ENCODE measurements at places on chromosomes 2 and 18.

DNA sequence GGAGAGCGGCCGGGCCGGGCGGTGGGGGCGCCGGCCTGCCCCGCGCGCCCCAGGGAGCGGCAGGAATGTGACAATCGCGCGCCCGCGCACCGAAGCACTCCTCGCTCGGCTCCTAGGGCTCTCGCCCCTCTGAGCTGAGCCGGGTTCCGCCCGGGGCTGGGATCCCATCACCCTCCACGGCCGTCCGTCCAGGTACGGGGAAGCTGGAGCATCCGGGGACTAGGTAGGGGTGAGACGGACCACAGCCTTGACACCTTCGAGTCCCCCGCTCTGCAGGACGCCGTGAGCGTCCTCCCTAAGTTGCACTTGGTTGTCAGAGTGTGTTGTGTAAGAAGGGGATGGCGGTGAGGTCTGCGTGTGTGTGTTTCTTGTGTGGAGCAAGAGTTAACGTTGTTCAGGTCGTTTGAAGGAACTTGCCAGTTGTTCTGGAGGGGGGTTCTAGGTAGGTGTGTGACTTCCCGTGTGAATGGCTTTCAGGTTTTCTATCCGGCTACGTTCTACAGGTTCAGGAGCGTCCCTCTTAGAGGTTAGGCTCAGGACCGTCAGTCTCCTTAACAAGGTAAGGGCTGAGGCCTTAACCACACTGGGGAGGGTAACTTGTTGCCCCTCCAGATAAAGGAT lies 393 bp downstream of the IL1R1 start:
- no peak for DNase-seq

GRCh38 chr2:4265936-4266335 lies 562.6 kb downstream of the DCDC2C start:
- no peak for DNase-seq

DNA sequence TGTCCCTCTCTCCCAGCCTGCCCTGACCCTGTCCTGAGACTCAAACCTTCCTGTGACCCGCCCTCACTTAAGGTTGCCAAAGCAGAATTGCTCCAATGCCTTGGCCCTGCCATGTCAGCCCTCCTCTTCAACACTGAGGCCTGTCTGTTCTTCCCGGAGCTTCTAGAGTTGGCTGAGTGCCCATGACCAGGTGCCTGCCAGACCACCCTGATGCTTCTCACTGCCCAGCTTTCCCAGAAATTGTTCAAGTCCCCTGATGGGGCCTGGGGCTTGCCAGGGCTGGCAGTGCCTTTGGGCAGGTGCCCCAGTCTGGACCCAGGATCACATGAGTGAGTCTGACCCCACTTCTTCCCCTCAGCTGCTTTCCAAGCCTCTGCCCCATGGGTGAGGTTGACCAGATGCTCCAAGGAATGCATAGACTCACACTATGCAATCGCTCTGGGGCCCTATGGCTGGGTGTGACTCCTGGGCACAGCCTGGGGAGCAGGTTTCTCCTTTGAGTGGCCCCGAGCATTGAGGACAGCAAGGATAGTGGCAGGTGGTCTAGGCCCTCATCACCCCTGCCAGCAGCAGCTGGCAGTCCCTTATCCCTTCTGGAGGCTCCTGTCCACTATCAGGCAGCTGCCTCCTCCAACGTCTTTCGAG lies 3.1 kb upstream of the INPP5D start:
- DNase-seq = no peak

DNA sequence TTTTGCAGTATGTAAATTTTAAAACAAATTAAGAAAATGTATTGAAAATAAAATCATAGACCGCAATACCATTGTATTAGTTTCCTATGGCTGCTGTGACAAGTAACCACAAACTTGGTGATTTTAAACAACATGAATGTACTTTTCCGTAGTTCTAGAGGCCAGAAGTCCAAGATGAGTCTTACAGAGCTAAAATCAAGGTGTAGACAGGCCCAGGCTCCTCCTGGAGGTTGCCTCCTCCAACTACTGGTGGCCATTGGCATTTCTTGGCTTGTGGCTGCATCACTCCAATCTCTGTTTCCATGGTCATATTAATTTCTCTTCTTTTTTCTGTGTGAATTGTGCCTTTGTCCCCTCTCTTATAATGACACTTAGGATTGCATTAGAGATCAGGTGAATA lies 59.2 kb upstream of the ETAA1 start:
- no peak for DNase-seq

- DNase-seq = no peak
Observed at GRCh38 chr2:165562233-165562632, 92.7 kb downstream of the CSRNP3 start.

DNA sequence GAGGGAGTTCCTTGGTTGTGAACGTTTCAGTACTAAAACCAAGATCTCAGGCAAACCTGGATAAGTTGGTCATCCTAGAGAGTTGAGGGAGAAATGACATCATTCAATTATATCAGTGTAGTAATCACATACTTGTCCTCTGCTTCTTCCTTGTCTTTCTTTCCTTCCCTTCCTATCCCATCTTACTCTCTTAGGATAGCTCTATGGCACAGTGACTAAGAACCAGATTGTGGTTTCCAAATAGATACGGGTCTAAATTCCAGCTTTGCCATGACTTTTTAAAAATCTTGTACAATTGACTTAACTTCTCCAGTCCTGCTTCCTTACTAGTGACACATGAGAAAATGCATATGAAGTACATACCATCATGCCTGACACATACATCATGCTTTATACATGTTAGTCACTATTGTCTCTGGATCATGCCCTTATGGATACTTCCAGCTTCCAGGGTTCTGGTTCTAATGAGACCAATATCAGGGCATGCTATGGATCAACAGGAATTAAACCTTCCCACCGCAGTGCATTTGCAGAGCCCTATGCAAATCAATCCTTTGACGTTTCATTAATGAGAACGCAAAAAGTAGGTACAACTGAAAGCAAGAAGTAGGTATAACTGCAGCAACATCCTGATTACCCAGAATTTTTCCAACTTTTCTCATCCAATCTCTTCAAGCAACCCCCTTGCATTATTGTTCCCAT lies 168.0 kb upstream of the KLF7 start:
- no peak for DNase-seq

Measured in osteocyte (in vitro differentiated cells).